DMS 273 treated with DMSO at 0.1 percent for 48 hours (cell line): ENCODE measurements at places on chromosomes 16 and 17.

DNA sequence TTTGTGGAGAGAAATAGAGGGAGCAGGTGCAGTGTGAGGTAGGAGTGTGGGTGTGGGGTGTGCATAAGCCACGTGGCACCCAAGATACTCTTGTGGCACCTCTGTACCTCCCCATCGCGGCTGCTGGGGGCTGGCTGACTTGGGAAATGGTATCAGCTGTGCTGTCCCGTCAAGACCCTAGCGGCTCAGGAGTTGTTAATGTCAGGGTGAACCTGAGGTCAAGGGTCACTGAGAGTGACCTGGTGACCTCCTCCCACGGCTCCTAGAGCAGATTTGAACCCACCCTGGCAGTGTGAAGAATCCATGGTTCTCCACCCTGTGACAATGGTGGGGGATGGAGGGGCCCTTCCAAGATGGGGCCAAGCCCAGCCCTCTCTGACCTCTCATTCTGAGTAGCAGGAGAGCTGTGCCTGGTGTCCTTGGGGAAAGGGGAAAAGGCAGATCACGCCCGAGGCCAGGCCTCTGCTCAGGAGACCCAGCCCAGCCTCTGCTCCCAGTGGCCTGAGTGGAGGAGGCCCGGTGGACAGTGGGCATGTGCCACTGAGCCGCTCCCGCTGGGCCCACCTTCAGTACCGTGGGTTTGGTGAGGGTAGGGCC, 3.0 kb upstream of the WFIKKN2 start:
- no peak for DNase-seq

DNA sequence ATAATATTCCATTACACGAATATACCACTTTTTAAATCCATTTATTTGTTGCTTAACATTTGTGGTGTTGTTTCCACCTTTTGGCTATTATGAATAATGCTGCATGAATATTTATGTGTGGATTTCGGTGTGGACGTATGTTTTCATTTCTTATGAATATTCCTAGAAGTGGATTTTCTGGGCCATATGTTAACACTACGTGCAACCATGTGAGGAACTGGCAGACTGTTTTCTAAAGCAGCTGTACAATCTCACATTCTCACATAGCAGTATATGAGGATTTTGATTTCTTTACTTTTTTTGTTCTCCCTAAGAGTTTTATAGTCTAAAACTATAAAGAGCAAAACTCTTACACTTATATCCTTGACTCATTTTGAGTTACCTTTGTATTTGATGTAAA, 143.4 kb downstream of the MAP2K4 start:
- DNase-seq, result no peak

GRCh38 chr16:10920726-10921427, 21.4 kb downstream of the DEXI start:
- no peak for DNase-seq

DNA sequence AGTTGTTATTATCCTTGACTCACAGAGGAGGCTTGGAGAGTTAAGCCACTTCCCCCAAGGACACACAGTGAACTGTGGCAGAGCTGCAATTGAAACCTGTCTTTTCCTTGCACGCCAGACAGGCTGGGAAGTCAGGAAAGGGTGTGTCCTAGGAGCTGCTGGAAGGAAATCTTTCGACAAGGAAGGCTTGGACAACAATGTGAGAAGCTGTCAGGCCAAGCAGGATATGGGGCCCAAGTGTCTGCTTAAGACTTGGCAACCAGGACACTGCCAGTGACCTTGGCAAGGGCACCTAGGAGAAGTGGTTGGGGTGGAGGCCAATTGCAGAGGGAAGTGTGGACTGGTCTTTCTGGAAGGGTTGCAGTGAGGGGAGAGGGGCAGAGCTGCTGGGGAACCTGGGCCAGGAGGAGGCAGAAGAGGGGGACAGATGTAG, 2.1 kb upstream of the CAMKK1 start:
- DNase-seq, result no peak

DNA sequence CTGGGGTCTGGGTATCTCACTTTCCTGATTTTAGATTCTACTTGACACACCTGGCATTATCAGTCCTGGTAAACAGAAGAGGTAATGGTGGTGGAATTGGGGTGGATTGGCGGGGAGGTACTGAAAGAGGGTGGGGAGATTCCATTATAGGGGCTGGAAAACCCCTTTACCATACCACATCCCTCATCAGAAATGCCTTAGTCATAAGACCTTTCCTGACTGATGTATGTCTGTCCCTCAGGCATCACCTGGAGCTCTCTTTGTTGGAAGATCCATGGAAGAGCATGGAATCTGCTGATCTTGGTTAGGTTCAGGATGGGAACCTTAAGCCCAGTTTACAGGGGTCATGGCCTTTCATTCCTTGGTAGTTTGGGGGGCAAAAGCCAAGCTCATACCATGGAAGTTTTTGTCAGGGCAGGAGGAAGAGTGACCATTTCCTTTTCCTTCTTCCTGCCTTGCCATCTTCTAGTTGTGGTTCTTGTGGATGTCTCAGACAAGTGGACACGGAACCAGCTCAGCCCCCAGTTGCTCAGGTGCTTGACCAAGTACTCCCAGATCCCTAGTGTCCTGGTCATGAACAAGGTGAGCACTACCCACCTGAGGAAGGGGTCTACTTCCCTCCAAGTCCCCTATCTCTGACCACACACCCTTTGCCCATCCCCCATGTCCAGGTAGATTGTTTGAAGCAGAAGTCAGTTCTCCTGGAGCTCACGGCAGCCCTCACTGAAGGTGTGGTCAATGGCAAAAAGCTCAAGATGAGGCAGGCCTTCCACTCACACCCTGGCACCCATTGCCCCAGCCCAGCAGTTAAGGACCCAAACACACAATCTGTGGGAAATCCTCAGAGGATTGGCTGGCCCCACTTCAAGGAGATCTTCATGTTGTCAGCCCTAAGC, 3.3 kb downstream of the ERAL1 start:
- no peak for DNase-seq

- no peak for DNase-seq
These were observed 2.7 kb downstream of the C1QTNF1 start for GRCh38 chr17:79026376-79027273.

DNA sequence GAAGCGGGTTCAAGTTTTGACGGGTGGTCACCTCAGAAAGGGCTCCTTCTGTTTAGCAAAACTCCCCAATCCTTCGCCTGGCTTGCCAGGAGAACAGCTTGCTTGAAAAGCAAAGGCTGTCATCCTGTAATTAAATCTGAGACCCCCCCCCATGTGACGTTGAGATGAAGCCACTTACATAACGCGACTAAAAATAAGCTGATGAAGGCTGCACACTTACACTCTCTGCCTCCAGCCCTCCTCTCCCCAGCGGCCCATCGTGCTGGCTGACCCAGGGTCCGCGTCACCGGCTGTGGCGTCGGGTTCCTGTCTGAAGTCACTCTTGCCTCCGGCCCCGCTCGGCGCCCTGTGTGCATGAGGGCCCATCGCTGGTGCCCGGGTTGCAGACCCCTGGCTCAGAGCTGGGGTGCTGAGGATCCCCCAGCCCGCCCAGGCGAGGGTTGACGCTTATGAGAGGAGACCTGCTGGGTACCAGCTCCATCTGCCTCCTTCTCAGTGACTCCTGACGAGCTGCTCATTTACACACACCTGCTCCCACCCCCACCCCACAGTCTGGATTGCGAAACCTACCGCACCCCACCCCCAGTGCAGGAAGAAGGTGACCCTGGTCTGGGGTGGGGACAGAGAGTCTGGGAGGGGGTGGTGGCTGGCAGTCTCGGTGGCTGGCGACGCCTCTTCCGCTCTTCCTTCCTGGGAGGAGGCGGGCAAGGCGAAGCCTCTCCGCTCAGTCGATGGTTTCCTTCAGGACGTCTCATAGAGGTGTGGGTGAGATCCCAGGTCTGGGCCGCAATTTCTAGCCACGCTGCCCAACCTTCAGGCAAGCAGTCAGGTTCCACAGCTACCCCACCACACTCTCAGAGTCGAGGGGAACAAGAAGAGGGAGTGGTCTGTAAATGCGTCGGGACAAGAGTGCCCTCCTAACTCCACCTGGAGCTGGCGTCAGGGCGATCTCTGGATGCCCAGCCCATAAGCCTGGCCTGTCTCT, 3.1 kb upstream of the BAIAP2 start:
- no peak for DNase-seq

DNA sequence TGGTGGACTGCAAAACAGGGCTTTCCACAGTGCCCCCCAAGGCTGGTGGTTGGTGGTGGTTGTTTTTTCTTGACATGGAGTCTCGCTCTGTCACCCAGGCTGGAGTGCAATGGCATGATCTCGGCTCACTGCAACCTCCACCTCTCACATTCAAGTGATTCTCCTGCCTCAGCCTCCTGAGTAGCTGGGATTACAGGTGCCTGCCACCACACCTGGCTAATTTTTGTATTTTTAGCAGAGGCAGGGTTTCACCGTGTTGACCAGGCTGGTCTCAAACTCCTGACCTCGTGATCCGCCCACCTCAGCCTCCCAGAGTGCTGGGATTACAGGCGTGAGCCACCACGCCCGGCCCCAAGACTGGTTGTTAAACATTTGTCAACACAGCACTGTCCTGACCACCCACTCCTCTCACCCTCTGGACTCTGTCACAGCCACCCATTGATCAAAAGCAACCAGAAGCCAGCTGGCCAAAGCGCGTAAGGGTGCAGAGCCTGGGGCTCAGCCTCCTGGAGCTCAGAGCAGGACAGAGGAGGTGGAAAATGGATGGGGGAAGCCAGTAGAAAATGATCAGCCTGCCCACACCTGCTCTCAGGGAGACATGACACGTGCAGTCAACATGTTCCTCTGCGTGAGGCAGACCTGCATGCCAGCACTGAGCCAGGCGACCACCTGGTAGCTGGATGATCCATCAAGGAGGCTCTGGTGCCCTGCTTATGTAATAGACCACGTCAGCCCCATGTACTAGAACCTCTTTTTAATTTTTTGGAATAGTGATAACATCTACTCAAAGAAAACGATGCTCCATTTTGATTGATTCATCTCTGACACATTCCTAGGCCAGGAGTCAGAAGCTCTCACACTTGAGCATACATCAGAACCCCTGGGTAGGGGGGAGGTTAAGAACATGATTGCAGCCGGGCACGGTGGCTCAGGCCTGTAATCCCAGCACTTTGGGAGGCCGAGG, 14.8 kb upstream of the OSGIN1 start:
- no peak for DNase-seq

- DNase-seq, result no peak
These were observed 81.2 kb downstream of the CREBBP start for GRCh38 chr16:3799354-3799753.

DNA sequence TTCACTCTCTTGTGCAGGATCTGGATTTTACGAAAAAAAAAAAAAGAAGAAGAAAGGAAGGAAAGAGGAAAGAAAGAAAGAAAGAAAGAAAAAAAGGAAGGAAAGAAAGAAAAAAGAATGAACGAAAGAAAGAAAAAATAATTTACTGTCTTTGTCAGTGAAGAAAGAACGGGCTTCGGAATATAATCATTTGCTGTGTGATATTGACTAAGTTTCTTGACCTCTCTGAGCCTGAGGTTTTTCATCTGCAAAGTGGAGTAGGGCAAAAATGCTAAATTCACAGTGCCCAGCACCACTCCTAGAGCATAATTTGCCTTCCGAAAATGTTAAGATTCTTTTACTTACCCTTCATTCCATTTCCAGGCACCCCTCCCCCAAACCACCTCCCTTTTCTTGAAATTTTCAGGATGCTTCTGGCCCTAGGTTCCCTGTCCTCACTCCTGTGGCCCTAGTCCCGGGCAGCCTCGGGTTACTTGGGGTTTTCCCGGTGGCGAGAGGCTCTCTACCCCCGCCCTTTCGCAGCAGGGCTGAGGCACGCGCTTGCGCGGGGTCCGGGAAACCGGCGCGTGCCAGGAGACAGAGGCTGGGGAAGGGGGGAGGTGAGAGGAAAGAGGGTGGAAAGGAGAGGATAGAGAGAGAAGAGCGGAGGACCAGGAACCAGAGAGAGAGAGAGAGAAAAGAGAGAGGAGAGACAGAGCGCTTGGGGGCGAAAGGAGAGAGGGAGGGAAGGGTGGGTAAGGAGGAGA, at the start of gene CNTNAP1:
TSS of gene CNTNAP1 (plus strand) at position 556 of the 746 bp plus-strand sequence. CDS start 299 bp downstream, outside the sequence.
- peak; percentile 42 for DNase-seq

DNA sequence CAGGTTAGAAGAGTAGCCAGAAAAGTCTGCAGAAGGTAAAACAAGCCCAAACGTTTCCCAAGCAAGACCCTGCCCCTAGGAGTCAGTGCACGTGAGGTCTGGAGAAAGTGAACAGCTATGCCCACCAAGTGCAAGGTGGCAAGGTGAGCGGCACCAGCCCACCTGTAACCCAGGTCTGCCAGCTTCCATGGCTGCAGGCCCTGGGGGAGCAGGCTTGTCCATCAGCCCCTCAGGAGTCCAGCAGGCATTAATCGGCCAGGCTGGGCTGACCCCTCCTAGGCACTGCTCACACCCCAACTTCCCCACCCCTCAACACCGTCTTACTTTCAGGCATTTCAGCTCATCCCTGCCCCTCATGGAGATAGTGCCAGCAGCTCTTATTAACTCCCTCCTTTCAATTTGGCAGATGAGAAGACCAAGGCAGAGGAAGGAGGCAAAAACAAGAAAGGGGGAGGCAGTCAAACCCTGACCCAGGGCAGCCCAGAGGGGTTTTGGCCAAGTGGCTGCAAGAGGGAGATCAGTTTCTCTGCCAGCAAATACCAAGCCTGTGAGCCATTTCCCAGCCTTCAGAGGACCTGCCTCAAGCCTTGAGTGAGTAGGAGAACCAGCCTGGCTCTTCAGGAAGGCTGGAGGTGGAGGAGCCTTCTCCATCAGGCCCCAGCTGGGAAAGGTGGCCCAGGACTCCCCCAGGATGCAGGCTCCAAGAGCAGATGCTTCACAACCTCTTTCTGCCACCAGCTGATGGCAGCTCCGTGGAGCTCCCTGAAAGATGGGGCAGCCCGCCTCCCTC, 14.7 kb downstream of the BEAN1 start:
- DNase-seq, result no peak

- DNase-seq, result no peak
These were observed 96.8 kb upstream of the CBX4 start for GRCh38 chr17:79936050-79936449.

- peak; percentile 26 for DNase-seq
These were observed 1.6 kb downstream of the CTCF start for GRCh38 chr16:67563708-67564468.

DNA sequence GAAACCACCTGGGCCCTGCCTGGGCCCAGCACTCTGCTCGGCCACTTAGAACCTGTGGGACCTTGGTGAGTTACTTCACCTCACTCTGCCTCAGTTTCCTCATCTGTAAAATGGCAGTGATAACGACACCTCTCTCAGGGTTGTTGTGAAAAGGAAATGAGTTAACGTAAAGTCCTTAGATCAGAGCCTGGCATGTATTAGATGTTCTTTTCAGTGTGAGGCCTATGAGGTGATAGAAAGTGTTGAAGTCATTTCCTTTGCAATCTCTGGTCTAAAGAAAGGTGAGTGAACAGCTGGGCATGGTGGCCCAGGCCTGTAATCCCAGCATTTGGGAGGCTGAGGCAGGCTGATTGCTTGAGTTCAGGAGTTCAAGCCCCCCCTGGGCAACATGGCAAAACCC, 51.7 kb upstream of the LGALS9 start:
- no peak for DNase-seq

GRCh38 chr17:50778988-50779387, 11.7 kb upstream of the ANKRD40CL start:
- DNase-seq, result no peak
